ENCODE measurements at places on chromosomes 13 and 19.

DNA sequence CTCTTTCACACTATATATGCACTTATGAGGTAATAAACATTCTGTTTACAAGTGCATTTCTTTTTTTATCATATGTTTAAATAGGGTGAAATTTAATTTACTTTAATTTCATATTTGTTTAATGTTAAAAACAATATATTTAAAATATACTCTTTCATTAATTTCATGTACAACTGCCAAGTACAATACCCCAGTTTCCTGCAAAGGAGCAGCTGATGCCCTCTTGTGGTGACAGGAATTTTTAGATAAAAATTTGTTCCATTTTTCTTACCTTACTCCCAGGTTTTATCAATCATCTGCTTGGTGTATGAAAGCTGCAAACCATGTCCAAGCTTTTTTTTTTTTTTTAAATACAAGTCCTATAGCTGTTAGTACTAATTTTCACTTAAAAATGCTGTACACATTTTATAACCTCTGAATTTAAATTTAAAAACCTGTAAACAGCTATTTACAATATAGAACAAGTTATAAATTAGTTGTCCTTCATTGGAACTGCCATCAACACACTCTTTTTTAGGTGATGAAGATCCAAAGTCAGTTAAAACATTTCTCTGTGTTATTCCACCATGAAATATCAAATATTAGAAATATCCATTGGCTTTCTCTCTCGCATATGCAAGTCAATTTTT is 4.9 kb downstream of the PCDH20 start:
- DNase-seq: peak; percentile 4

- DNase-seq: no peak
Measured at GRCh38 chr13:107852072-107852471, 363.3 kb downstream of the LIG4 start.

- no peak for DNase-seq
Measured at GRCh38 chr19:5144545-5145179, 175.7 kb downstream of the KDM4B start.

- no peak for DNase-seq
Measured at GRCh38 chr13:113040597-113041292, 64.8 kb upstream of the F7 start.

DNA sequence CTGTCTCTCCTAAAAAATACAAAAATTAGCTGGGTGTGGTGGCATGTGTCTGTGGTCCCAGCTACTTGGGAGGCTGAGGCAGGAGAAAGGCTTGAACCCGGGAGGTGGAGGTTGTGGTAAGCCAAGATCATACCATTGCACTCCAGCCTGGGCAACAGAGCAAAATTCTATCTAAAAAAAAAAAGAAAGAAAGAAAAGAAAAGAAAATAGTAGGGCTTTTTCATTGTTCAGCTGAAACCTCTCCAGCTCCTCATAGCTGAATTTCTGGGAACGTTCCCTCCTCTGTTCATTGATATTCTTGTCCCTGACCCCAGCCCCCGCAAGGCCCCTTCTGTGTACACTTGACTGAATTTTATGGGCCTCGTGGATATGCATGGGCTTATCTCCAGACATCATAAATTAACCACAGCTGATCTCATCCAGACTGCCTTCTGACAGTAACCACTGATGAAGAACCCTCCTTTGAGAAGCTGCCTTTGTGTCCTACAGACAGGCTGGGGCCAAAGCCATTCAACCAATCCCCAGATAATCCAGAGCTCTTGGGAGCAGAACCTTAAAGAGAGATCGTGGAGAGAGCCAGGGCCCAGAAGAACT is at the start of gene ELSPBP1:
ELSPBP1 (plus strand) TSS at position 424 of the 594 bp plus-strand sequence. CDS start 14,036 bp downstream, outside the sequence.
- no peak for DNase-seq

DNA sequence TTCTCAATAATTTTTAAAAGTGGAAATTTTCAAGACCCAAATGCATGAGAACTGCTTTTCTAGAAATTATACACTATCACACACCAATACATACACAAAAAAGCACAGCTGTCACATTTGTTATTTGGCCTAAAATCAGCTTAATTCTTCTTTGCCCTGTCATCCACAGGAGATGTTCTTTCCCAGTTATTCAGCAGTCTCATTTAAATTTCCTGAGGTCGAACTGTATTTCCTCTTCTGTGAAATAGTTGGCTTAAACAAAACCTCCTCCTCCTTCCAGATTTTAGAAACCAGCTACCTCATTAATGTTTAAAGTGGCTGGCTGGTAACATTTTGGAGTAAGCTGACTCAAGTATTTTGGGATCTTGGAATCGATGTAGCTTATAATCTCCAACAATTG is 39.1 kb downstream of the SMAD9 start:
- no peak for DNase-seq

- no peak for DNase-seq
Measured at GRCh38 chr13:29515372-29515771, 80.1 kb downstream of the SLC7A1 start.

DNA sequence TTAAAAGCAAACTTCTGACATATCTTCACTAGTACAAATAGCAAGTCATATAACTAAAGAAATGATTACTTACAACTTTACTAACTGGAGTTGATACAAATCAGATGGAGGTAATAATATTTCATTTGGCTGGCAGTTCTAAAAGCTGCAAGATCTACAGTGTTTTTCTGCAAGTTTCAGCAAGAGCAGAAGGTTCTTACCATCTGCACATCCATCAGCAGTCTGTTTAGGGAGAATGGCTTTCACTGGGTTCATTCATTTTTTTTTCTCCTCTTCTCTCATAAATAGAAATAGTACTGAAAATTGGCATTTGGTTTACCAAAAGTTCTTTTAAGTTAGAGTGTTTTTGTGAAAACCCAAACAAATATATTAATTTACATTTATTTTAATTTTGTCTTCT is 3.1 kb upstream of the SHISA2 start:
- no peak for DNase-seq

GRCh38 chr19:11861301-11861700 is 12.8 kb downstream of the ZNF439 start:
- DNase-seq: no peak

- no peak for DNase-seq
Measured at GRCh38 chr13:36030670-36031331, 100.4 kb downstream of the DCLK1 start.

- no peak for DNase-seq
Measured at GRCh38 chr13:27259831-27260230, 8.5 kb downstream of the RPL21 start.

GRCh38 chr13:105538346-105538745 is 997.1 kb downstream of the EFNB2 start:
- DNase-seq: no peak

DNA sequence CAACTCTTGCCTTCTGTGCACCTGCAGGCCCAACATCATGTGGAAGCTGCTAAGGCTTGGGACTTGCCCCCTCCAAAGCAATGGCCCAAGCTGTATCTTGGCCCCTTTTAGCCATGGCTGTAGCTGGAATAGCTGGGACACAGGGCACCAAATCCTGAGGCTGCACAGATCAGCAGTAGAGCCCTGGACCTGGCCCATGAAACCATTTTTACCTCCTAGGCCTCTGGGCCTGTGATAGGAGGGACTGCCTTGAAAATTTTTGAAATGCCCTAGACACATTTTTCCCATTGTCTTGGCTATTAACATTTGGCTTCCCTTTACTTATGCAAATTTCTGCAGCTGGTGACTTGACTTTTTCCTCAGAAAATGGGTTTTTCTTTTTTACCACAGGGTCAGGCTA is 68.7 kb downstream of the ING1 start:
- DNase-seq: no peak

DNA sequence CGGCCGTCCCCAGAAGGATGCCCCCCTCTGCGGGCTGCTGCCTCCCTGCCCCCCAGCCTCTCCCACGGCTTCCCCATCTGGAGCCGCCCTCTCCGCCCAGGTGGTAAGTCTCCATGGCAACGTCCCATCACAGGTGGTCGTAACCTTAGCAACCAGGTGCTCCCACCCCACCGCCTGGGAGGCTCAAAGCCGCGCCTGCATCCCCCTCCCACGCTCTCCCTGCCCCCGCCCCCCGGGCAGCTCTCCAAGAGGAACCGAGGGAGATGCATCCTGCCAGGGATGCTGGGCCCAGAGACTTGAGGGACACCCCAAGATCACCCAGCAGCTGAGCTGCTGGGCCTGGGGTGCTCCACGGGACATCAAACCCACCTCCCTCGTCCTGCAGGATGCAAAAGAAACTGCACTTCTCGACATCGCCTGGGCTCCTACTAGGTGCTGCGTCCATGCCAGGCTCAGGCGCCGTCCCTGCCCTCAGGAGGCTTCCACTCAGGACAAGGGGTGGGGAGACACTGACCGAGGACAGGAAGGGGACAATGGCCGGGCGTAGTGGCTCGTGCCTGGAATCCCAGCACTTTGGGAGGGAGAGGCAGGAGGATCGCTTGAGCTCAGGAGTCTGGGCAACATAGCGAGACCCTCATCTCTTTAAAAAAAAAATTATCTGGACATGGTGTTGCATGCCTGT is 5.0 kb upstream of the LINGO3 start:
- DNase-seq: no peak

- no peak for DNase-seq
Measured at GRCh38 chr19:2634960-2635359, 67.5 kb downstream of the GNG7 start.

DNA sequence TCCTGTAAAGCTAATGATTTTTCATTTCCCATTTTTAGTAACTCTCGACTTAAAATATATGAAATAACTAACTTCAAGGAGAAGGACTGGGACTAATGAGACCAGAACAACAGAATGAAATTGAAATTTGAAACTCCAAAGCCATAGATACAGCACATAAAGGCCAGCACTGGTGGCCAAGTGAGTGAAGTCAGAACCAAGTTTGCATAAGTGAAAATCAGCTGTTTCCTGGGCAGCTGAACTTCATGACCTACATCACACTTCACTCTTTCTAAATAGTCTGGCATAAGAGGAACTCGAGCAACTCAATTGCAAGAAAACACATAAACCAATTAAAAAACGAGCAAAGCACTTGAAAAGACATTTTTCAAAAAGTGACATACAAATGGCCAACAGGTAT is 84.5 kb downstream of the DCLK1 start:
- no peak for DNase-seq

- DNase-seq: no peak
Measured at GRCh38 chr19:33561261-33561660, 39.7 kb upstream of the PEPD start.

DNA sequence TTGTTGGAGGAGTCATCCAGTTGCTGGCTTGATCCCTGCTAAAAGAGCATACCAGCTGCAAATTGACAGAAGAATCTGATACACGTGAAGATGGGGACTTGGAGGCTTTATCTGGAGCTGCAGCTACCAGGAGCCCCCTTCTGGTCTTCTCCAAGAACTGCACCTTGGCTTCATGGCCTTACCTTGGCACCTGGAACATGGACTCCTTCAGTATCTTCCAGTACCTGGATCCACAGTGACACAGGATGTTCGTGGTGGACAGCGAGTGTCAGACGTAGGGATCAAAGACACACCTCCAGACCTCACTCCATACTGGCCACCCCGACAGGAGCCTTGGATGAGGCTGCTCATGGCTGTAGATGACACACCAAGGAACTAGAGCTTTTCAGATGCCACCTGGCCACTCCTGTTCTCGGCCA is 9.9 kb upstream of the ACSBG2 start:
- DNase-seq: peak; percentile 53

DNA sequence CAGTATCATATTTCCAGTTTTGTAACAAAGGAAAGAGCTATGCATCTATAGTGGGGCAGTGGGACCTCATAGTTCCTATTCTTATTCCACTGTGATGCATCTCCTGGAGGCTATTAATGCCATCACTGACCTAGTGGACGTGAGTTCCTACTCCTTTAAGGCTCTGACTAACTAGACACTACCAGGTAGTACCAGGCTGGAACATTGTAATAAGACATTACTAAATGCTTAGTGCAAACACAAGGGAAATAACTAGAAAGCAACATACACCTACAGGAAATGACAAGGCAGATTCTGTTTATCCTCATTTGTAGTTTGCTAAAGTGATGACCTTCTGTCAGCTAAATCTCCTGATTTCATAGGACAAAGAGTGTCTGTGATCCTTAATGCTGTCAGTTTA is 192.5 kb downstream of the POSTN start:
- no peak for DNase-seq

- no peak for DNase-seq
Measured at GRCh38 chr13:27496536-27497273, 46.3 kb upstream of the MTIF3 start.

DNA sequence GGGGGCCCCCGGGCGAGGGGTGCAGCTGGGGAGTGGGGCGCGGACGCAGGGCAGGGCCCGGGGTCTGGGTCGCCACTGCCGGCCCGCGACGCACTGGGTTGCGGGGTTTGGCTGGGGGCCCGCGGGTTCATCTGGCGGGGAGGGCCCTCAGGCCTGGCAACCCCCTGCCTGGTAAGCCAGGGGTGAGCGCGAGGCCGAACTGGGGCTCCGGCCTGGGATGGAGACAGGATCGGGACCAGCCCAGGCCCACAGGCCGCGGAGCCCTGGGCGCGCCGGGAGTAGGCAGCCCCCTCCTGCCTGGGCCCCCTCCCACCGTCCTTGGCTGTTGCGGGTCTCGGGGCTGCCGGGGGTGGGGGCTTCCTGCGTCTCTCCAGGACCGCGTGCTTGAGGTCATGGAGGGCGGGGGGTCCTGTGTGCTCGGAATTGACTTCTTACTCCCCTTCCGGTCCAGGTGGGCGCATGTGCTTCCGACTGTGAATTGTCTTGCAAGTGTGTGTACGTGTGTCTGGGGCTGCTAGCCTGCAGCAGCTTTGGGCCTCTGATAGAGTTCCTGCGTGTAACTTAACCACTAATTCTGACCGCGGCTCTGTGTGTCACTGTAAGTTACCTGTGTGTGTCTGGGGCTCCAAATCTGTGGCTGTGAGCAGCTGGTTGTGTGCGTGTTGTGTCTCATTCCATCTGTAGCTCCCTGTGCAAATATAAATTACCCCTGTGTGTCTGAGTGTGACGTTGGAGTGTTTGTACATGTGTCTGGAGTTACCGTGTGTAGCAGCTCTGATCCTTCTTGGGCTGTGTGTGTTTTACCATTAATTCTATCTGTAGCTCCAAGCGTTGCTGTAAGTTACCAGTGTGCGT is 751 bp downstream of the GRAMD1A start:
- DNase-seq: no peak

- DNase-seq: no peak
Measured at GRCh38 chr19:41621654-41622053, 5.2 kb downstream of the CEACAM4 start.
